Fibroblast of skin of back (primary cell): ENCODE measurements at places on chromosomes 2 and 18.
A peak's percentile ranks its signal among the peaks of the same experiment; 100 is the strongest.

- no peak for DNase-seq
Observed at GRCh38 chr18:69648486-69648885, 247.8 kb downstream of the DOK6 start.

DNA sequence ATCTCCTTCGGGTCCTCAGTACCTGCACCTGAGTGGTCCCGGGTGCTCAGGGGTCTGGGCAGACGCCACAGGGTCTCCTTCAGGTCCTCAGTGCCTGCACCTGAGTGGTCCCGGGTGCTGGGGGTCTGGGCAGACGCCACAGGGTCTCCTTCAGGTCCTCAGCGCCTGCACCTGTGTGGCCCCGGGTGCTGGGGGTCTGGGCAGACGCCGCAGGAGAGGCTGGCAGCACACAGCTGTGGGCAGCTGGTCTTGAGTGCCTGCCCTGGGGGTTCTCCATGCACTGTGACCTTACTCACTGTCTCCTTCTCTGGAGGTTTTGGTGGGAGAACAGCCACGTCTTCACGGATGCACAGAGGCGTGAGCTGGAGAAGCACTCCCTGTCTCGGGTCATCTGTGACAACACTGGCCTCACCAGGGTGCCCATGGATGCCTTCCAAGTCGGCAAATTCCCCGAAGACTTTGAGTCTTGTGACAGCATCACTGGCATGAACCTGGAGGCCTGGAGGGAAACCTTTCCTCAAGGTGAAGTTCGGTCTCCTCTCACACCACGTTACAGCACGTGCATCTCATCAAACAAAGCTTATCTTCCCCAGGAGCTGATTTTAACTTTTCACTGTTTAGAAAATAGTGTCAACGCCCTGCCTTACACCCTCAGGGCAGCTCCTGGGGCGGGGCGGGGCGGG, 82.6 kb downstream of the TPO start:
- DNase-seq, result no peak

DNA sequence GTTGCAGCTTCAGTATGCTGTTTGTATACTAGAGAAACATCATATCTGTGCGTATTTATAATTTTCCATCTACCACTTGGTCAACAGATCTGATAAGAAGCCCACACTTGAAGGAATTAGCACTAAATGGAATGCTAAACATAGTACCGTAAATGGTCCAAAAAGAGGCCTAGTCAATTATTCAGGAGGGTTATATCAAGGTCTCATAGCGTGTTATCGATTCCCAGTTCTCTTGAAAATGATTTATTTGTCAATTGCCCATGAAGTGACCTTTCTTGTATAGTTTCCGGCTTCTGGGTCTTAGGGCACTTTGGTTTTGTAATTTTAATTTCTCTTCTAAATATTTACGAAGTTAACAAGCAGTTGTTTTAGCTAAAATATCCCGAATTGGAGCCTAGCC, 18.4 kb downstream of the SH3RF3 start:
- DNase-seq, result no peak

DNA sequence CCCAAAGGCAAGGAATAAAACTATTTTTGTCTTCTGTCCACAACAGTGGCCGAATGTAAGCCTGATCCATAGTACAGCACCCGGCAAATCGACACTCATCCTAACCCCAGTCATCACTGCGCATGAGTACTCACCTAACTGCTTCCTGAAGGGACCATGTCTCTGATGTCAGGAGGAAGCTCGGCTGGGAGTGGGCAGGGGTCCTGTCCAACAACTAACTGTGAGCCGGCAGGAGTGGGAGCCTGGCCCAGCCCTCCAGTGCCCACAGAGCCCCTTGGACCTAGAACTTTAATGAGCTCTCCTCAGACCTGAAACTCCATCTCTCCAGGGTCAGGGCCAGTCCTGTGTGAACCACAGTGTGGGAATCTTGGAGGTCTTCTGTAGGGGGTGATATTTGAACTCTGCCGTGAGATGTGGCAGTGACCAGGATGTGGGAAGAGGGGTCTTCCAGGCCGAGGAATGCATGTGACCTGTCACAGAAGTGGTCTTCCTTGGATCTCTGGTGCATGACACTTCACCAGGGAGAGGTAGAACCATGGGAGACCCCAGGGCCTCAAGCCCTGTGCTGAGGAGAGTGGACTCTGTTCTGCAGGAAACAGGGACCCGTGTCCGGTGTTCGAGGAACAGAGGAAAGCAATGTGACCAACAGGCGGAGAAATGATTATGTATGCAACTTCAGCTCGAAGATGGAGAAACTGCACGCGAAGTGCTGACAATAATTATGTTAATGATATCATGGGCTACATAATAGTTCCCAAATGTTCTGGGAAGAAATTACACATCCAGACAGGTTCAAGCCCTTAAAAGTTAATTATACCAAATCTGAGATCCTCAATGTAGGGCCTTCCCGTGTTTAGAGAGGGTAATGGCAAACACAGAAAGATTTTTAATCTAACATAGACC, 240.1 kb upstream of the HDAC4 start:
- no peak for DNase-seq

DNA sequence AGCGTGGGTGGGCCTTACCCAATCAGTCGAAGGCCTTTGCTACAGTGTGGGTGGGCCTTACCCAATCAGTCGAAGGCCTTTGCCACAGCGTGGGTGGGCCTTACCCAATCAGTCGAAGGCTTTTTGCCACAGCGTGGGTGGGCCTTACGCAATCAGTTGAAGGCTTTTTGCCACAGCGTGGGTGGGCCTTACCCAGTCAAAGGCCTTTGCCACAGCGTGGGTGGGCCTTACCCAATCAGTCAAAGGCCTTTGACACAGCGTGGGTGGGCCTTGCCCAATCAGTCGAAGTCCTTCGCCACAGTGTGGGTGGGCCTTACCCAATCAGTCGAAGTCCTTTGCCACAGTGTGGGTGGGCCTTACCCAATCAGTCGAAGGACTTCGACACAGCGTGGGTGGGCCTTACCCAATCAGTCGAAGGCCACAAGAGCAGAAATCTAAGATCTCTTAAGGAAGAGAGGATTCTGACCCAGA, 16.3 kb upstream of the GAL3ST2 start:
- no peak for DNase-seq

DNA sequence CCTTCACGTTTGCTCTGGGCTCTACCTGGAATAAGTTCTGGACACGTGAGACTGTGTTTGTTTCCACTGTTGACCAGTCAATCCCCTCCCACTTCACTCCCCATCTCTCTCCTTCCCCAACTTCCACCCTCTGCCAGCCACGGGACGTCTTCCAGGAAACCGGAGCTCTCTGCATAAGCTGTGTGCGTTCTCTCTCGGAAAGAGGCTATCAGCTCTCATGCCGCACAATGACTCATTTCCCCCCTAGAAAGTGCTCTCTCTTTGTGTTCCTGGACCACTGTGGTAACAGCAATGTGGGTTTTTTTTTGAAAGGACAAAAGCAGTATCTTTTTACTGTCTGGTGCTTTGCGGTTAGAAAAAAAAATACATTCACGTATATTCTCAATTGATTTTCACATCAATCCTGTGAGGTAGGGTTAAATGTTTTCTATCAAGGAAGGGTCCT, 10.2 kb downstream of the PROKR1 start:
- peak; percentile 57 for DNase-seq

- no peak for DNase-seq
Observed at GRCh38 chr2:17309181-17309580, 209.1 kb downstream of the RAD51AP2 start.

DNA sequence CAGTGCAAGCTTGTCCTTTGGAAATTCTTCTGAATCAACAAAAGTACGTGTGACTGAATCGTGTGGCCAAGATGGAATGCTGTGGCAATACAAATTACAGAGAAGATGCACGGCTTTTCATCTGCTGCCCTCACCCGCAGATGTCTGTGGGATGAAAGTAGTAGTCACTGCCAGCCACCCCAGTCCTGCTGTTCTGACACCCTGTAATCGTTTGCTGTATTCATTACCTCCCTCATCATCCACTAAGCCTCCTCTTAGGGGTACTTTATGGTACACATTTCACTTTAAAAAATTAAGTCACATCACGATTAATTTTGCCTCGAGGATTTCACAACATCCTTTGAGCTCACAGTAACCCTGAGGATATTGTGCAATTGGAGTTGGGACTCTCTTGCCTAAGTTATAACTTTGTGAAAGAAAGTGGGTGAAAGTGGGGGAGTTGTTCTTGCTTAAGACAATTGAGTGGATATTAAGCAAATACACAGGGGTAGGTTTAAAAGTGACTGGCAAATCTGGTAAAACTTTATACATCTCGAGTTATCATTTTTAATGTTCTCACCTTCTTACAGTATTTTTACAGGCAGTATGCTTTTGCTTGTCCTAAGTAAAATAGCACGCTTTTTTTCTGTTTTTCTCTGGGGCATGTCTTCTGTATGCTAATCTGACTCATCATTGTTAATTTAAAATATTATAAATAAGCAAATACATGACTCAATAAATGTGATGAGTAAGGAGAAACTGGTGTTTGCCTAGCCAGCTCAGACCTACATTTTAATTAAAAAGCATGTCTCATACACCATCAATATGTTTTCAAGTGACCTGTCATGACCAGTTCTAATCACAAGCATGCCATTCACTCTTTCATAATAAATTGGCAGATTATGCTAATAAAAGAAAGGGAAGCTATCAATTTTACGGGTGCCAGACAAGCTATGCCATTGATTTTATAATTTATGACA, 680.9 kb downstream of the IRS1 start:
- DNase-seq, result peak; percentile 88

DNA sequence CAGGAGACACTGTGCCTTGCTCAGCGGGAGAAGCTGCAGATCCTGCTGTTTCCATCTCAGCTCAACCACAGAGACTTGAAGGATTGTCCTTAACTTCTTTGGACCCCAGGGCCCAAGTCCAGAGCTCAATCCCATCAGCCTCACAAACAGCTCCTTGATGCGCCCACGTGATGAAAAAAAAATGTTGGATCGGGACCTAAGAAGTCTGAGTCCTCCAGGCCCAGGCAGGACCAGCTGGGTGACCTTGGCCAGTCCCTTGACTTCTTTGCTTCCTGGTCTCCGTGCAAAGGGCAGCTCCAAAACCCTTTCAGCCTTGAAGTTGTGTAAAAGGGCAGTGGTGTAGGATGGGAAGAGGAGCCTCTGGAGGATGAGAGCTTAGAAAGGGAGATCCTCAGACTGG, 175.5 kb downstream of the ZFP36L2 start:
- DNase-seq, result no peak

- DNase-seq, result no peak
Observed at GRCh38 chr18:62179213-62179612, 7.6 kb downstream of the PIGN start.

DNA sequence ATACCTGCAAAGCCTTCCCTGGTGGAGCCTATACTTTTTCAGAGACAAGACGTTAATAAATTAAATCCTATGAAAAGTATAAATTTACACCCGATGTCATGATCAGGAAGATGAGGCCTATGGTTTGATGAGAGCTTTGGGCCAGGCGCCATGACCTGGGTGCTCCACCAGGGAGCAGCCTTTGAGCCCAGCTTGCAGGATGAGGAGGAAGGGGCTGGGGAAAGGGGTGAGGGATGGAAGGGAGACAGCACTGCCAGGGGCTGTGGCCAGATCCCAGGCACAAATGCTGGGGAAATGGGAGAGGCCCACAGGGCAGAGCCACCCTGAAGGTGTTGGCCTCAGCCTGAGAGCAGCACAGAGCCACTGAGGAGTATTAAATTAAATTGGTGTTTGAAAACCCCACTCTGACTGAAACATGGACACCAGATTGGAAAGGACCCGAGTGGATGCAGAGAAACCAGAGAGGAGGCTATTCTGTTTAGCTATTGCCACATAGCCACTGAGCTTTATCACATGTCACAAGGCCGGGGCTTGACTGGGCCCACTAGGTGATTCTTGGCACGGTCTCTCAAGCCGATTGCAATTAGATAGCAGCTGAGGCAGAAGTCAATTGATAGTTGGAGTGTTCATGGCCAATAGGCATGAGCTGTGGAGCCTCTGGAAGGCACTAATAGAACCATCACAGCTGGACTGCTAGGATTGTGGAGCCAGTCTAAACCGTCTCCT, 9.6 kb upstream of the FAHD2A start:
- no peak for DNase-seq

- DNase-seq, result no peak
Observed at GRCh38 chr18:77124452-77124922, 8.1 kb downstream of the MBP start.

- no peak for DNase-seq
Observed at GRCh38 chr2:191701029-191701428, 23.1 kb downstream of the NABP1 start.

GRCh38 chr2:85445316-85446295, 27.1 kb downstream of the SH2D6 start:
- DNase-seq, result peak; percentile 85

GRCh38 chr2:213229814-213230213, 54.5 kb upstream of the SPAG16 start:
- peak; percentile 40 for DNase-seq

DNA sequence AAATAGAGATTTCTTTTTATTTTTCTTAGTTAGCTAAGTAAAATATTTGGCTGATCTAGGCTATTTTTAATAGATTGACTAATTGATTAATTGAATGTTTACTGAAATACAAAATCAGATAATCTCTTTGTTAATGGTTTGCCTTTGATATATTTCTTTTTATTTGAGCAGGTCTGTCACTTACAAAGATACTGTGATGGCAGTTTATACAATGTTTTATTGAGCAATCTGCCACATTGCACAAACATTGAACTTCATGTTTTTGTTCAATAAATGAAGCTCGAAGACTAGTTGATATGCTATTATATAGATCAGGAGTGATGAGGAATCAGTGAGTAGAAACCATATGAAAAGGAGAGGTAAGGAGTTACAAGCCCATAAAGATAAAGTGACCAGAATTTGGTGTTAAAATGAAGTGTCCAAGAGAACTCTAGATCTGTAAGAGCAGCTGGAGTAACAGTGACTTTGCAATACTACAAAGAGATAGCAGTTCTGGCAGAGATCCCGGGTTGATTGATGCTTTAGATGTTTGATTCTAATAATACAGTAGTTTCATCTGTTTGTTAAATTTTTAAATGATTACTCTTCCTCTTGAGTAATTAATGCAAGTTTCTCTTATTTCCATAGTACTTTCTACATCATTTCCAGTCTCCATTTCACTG, 574.2 kb downstream of the CCDC85A start:
- DNase-seq, result no peak

DNA sequence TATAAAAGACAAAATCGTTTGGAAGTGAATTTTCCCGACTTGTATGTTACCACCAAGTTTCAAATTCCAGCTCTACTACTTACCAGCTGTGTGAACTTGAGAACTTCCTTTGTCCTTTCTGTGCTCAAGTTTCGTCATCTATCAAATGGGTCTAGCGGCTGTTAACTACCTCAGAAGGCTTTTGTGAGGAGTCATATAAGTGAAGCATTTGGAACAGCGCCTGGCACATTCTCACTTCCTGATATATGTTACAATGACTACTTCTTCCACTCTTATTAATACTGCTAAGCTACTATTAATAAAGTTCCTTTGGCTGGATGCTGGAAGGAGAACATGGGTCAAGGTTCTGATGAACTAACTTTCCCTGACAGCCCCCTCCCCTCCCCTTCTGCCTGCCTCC, 104.5 kb downstream of the MEIS1 start:
- peak; percentile 28 for DNase-seq

DNA sequence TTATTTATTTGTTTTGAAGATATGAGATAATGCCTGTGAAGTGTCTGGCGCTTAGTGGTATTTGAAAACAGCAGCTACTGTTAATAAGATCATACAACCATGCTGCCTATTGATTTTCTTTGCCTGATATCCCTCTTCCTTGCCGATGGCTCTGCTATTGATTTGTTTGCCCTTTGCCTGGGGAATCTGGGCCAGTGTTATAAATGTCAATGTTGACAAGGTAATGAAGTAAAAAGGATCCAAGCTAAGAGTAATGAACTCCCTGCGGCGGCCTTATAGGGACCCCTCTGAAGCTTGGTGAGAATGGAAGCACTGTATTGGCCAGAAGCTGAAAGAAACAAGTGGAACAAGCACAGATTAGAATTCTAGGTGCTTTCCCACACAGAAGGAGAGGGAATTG, 854.6 kb downstream of the CNTNAP5 start:
- no peak for DNase-seq

GRCh38 chr2:166384774-166385173, 9.0 kb upstream of the SCN9A start:
- peak; percentile 29 for DNase-seq
